Erythroblast (primary cell): ENCODE measurements at places on chromosomes 13 and 19.

GRCh38 chr13:44470638-44471562 lies 97.3 kb downstream of the SERP2 start:
- peak; percentile 60 for DNase-seq

DNA sequence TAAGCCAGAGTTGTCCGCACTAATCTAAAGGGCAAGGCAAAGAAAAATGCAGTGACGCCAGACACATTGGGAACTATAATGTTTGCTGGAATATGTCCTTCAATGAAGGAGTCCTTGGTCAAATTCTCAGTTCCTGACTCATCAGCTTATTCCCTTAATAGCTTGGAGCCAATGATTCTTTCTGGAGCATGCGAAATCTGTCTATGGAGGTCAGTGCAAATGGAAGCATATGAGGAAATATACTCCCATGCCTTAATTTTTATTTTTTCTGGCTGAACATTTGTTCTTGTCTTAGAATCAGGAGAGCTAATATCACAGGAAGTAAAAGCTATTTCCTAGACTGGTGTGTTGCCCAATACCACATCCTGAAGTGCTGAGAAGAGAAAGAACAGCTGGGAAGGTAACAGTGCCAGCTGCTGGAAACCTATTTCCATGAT lies 289.8 kb upstream of the SPRY2 start:
- DNase-seq: no peak

DNA sequence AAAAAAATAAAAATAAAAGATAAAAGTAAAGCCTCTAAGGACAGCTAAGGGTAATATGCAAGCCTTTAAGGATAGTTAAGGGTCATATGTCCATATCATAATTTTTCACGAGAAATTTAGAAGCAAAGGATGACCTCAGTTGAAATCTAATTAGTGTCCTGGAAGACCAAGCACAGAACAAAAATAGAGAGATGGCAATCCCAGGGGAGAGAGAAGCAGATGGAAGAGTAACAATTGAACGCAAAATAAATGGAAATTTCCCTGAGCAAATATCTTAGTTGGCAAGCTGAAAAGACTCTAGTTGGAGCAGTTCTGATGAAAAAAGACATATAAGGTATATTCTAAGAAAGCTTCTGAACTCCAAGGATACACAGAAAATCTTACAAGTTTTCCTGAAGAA lies 275.4 kb downstream of the NALCN start:
- no peak for DNase-seq

- peak; percentile 48 for DNase-seq
These were observed 957 bp downstream of the NUMBL start for GRCh38 chr19:40689339-40690049.

DNA sequence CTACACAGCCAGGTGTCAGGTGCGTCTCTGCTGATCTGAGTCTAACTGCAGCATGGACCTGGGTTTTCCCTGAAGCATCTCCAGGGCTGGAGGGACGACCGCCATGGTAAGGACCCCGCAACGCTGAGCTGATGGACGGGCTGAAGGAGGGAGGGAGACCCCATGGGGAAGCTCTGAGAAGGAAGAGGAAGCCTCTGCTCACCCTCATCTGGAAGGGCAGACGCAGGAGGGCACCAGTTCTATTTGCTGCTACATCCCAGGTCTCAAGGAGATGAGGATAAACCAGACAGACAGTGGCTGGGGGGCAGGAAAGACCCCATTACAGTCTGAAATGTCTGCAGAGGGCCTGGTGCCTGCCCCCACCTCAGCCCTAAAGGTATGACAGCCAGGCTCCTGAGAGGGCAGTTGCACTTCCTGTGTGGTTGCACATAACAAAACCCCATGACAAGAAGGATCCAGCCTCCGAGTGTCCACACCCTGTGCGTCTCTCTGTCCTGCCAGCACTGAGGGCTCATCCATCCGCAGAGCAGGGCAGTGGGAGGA lies at the start of gene LILRA2:
Gene LILRA2, plus strand, starts transcription at position 461 of the 543 bp plus-strand sequence. CDS start 89 bp downstream, outside the sequence.
- DNase-seq: no peak

DNA sequence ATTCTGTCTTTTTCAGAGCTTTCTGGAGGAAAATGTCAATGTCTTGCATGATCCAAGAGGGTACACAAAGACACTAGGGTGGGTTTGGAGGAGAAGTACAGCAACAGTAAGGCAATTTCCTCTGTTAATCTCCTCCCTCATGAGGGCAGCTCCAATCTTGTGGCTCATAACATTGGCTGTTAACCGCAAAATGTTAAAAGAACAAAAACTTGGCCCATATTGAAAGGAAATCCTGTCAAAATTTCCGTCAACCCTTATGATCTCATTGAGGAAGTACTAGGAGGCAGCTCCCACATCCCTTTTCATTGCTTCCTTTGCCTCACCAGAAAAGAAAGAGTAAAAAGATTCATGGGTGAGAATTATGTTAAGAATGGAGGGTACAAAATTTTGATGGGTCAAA lies 11.6 kb downstream of the OXGR1 start:
- no peak for DNase-seq

DNA sequence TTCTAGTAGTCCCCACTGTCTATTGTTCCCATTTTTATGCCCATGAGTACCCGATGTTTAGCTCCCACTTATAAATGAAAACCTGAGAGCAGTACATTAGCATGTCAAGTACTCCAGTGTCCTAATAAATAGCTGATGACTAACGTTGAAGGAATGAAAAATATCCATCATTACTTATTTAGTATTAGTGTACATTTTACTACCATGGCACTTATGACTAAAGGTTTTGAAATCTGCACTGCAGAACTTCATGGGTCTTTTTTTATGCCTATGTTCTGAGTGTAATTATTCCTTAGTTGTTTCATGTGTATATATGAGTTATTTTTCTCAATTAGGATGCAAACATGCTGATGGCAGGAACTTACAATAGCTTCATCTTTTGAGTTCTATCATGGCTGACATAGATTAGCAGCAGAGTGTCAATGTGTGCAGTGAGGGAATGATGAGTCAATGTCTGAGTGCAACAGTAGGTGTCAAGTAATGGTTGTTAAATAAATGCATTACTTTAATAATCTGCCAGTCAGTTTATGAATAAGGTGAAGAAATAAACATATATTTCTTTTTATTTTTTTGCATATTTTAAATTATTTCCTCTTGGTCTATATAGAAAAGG lies 188.4 kb downstream of the ITGBL1 start:
- no peak for DNase-seq

DNA sequence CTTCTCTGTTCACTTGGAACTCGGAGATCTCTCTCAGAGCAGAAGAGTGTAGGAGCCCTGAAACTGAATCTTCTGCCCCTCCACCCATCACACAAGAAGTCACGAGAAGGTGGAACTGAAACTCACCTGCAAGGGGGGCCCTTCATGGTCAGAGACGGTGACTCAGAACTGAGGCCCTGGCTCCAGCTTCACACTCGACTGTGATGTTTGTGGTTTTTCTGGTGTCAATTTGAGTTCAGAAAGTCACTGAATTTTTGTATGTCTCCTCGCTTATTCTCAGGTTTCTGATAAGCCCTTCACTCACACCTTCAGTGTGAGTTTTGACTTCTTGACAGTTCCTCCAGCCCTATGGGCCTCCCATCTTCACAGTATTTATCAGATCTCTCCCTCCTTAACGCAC lies 23.1 kb downstream of the SIGLEC5 start:
- DNase-seq: no peak

- peak; percentile 64 for DNase-seq
These were observed 1.5 kb upstream of the RAB3A start for GRCh38 chr19:18205200-18205892.

GRCh38 chr13:114315074-114315785 lies 927 bp downstream of the CHAMP1 start:
- DNase-seq: peak; percentile 37

- DNase-seq: no peak
These were observed 86.0 kb downstream of the ATP11A start for GRCh38 chr13:112775791-112776279.

- DNase-seq: no peak
These were observed 8.9 kb downstream of the SARS2 start for GRCh38 chr19:38921420-38922274.

- DNase-seq: no peak
These were observed 88.9 kb upstream of the RNF113B start for GRCh38 chr13:98265692-98266551.

DNA sequence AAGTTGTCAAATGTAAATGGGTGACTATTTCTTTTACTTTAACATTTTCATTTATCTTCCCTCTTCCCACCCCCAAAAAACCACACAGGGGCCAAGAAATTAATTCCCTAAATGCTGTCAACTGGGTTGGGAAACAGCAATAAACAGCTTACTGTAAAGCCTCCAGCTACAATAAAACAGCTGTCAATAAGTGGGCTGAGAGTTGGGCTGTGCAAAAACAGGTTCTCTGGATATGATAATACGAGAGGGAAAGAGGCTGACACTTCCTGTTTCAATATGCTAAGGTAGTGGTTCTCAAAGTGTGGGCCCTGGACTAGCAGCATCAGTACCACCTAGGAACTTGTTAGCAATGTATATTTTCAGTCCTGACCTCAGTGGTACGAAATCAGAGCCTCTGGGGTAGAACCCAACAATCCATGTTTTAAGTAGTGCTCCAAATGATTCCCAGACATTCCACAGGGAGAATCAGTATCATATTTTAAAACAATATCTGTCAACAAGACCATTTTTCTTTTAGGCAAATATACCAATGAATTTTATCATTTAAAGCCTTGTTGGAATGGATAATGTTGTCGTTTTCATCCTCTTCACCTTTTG lies 8.4 kb downstream of the PCDH9 start:
- DNase-seq: no peak

- no peak for DNase-seq
These were observed 85.7 kb downstream of the RYR1 start for GRCh38 chr19:38519168-38519567.

DNA sequence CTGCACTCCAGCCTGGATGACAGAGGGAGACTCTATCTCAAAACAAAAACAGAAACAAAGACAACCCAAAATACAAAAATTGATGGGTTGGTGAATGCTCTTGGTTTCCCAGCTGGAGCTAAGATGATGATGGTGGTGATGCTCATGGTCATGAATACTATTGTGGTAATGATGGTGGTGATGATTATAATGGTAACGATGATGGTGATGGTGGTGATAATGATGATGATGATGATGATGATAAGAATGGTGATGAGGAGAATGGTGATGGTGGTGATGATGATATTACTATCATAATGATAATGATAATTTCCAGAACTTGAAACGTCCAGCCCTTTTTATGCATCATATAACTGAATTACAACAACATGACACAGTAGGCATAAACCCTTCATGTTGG lies 40.1 kb downstream of the VAV1 start:
- DNase-seq: no peak

GRCh38 chr13:45674908-45675307 lies 27.2 kb upstream of the CBY2 start:
- DNase-seq: no peak

- no peak for DNase-seq
These were observed 1348.0 kb upstream of the SLC10A2 start for GRCh38 chr13:104414181-104414580.

DNA sequence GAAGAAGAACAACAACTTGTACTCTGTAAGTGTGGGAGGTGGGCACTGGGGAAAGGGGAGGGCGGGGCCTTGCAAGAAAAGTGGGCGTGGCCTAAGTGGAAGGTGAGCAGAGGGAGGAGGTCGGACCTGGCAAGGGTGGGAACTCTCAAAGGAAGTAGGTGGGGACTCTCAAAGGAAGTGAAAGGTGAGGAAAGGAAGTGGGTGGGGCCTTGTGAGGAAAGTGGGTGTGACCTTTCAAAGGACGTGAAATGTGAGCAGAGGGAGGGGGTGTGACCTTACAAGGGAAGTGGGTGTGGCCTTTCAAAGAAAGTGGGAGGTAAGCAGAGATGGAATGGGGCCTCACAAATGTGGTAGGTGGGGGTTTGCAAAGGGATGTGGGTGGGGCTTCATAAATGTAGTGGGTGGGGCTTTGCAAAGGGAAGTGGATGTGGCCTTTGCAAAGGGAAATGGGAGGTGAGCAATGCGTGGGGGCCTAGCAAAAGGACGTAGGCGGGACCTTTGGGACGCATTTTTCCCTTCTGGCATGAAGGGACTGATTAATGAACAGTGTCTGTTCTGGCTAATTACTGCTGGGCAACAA lies 25.9 kb downstream of the ACSBG2 start:
- peak; percentile 40 for DNase-seq

- DNase-seq: peak; percentile 47
These were observed 2.4 kb downstream of the GADD45B start for GRCh38 chr19:2478278-2478755.

- no peak for DNase-seq
These were observed 30.3 kb downstream of the SLITRK6 start for GRCh38 chr13:85768946-85769345.

- no peak for DNase-seq
These were observed 237.5 kb downstream of the TSHZ3 start for GRCh38 chr19:31111741-31112140.

DNA sequence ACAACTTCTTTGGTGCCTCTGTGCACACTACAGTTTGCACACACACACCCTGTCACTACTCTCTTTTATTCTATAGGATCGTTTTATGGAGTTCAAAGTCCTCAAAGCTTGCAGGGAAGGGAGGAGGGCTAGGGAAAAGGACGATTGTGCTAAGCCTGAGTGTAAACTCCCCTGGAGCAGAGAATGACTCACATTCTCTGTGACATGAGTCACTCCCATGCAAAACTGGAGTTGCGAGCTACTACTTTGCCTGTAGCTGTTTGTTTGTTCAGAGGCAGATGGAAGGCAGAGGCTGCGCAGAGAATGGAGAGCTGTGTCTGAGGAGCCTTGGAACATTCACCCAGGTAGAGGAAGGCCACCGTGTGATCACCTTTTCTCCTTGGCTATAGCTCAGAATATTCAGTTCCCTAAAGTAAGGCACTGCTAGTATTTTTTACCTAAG lies 80.5 kb upstream of the MBNL2 start:
- peak; percentile 59 for DNase-seq

DNA sequence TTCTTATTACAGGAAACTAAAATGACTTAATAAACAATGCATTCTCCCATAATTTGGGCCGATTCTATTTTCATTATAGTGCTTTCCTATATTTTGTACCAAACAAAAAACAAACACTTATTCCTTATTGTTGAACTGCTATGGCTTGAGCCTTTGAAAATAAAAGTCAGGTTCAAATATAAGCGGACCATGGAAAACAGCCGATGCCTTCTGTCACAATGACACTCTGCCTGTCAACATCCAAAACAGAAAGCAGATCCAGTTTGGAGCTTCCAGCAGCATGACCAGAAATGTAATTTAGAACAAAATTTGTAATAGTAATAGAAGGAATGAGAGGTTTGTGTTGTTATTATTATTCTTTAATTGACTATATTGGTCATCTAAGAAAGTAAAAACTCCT lies 194.5 kb downstream of the LHFPL6 start:
- no peak for DNase-seq

GRCh38 chr13:96999091-96999490 lies 4.8 kb upstream of the OXGR1 start:
- DNase-seq: no peak
